ENCODE measurements at places on chromosomes 2 and 18. TPM values are rescaled to one million over a fixed set of nuclear protein-coding genes. Genes with fewer than 3 reads are reported as not detected.

The ANKRD62 gene
- not detected for total RNA-seq

The OSBPL1A gene
- 23.1 TPM for total RNA-seq

The TBC1D8 gene
- total RNA-seq: 29.4 TPM

The IL1F10 gene
- total RNA-seq: 20.8 TPM

The PLCD4 gene
- total RNA-seq: 0.42 TPM

The TRIB2 gene
- 52.5 TPM for total RNA-seq

The RSAD2 gene
- not detected for total RNA-seq

The GALNT14 gene
- 4.8 TPM for total RNA-seq

The ENOSF1 gene
- total RNA-seq: 42.4 TPM

The HRH4 gene
- total RNA-seq: 0.06 TPM

The FAM110C gene
- total RNA-seq: 28.8 TPM

The UGT1A4 gene
- 1.0 TPM for total RNA-seq

The PRKAG3 gene
- total RNA-seq: not detected

The ANKRD30BL gene
- total RNA-seq: not detected

The PDE1A gene
- total RNA-seq: 1.9 TPM

The TUBA4B gene
- total RNA-seq: not detected

All from lower leg skin (tissue), 4 donors.